Glomerular endothelial cell (primary cell): ENCODE measurements at places on chromosomes 5 and 9.

GRCh38 chr9:36382484-36382883 lies 17.6 kb downstream of the RNF38 start:
- no peak for DNase-seq

GRCh38 chr9:37623267-37623666 lies 27.5 kb upstream of the FRMPD1 start:
- no peak for DNase-seq

DNA sequence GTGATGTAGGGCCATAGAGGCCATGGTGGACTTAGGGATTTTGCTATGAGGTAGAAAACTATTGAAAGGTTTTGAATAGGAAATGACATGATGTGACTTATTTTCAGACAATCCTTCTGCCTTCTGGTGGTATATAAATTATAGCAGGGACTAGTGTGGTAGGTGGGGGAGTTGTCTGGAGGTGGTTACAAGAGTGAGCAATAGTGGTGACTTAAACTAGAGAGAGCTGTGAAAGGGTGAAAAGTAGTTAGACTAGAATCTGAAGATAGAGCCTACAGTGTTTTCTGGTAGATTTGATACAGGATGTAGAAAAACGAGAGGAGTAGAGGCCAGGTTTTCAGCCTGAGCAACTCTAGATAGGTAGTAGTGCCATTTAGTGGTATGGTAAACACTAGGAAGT lies 32.3 kb downstream of the NAA35 start:
- DNase-seq, result no peak

GRCh38 chr9:136225748-136226679 lies 19.6 kb downstream of the QSOX2 start:
- no peak for DNase-seq

DNA sequence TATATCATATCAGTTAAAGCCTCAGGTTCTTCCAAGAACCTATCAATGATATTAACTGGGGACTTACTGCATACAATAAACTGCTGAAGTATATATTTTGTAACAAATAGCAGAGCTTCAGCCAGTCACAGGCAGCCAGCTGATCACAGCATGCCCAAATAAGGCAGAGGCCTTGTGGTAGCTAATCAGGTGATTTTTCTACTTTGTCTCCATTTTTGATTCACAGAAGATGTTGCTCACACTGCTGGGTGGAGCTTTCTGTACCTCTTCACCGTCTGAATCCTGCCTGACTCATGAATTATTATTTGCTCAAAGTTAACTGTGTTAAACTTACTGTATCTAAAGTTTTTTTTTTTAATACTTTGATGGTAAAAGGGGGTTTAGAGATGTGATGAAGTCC lies 357.4 kb downstream of the PSAT1 start:
- DNase-seq, result no peak

DNA sequence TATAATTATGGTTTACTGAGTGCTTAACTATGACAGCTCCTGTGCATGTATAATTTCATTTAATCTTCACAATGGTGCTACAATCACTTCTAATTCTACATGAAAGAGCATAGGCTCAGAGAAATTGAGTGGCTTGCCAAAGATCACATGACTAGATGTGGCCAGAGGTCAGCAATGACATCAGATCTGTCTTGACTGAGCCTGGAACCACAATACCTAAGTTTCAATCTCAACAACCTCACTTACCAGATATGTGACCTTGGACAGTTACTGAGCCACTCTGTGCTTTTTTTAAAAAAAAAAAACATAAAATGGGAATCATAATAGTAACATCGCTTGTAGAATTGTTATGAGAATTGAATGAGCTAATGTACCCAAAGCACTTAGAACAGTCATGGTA lies 130.7 kb downstream of the TRIM32 start:
- DNase-seq, result no peak

- no peak for DNase-seq
These were observed 117.5 kb upstream of the OR13F1 start for GRCh38 chr9:104386425-104387069.

GRCh38 chr5:149627070-149627469 lies 45.8 kb downstream of the ARHGEF37 start:
- DNase-seq, result no peak

DNA sequence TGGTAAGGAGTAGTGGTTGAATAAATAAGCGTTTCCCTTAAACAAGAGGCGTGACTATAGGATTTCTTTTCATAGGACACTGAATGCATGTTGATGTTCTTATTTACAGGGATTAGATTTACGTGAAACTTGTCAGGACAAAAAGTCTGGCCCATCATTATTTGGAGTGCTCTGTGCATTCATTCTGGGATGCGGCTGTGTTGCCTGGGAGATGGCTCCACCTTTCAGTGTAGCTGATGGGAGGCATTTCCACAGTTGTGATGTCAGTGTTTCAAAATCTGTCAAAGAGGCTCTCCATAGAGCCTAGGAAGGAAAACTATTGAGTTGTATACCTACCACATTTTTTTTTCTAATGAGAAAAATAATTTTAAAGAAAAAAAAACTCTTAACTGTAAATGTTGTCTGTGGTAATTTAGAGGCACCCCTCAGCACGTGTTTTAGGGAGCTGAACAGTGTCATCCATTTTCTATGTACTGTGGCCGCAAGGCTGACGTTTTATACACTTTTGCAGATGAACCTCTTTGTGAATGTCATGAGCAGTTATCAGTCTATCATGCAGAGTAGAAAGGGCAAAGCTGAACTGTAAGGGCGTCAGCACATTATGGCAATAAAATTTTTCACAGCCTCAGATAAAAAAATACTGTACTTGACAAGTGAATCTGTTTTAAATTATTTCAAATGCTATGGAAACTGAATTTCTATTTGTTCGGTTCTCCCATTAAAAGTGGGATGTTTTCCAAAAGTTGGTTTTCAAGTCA lies 202.7 kb downstream of the PBX3 start:
- DNase-seq, result no peak

GRCh38 chr9:3569529-3569928 lies 43.7 kb upstream of the RFX3 start:
- DNase-seq, result no peak

DNA sequence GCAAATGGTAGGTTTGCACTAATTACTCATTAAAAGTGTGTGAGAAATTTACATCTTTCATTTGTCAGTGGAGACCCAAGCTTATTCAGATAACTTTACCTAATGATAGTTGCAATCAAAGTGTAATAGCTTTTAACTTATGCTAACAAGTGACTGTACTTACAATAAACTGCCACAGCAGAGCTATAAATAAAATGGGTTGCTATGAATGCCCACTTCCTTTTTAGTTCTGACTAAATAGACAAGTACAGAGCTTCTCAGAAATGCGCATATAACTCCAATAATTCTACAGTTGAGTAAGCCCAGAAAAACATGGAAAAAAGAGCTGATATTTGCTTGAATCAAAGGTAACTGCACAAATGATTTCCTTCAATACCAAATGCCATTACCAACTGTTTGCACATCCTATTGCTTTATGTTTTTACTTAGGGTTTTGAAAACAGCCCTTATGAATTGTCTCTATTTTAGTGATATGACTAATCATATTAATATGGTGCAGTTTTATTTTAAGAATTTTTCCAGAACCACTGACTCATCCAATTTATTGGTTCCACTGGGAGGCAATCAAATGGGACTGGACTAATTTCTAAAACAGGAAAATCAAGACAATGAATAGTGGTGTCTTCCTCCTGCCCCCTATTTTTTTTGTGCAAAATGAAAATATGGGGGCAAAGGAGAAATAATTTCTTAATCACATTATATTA lies 84.1 kb downstream of the PPP2R2B start:
- DNase-seq, result no peak

DNA sequence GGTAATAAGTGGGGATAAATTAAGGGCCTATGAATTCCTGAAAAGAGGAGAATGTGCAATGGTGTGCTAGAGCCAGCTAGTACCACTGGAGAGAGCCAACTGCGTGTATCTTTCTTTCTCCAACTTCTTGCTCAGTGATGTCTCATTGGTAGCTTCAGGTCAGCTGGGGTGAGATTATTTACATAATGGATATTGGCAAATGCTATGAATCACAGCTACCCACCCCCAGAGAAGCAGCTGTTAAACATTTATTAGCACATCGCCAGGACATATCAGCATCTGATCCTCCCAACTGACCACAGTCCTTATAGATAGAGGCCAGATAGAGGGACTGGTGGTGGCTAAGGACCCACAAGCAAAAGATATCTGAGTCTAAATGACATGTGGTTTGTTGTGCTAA lies 421.3 kb downstream of the ACTL7B start:
- DNase-seq, result no peak

DNA sequence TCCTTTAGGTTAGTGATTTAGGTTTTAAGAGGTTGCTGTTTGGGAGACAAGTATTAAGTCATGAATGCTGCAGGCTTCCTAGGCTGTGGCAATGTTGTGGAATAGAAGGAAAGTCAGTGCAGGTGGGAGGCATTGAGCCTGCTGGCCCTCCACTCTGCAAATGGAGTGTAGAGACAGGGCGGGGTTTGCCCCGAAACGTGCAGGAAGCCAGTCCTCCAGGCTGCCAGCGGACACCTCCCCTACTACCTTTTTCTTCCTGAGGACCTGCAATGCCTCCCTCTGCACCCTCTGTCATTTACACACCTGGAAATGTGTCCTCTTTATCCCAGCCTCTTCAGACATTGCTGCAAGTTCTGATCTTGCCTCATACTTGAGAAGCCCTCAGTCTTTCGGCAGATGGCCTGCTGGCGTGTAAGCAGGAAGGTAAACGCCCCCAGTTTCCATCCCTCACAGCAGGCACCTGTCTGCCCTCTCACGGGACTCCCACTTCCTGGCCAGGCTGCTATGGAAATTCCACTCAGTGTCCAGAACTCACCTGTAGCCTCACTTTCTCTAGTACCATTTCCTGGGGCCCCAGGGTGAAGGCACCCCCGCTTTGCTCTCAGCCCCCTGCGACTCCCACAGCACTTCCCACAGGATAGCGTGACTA lies 81.6 kb upstream of the BOD1 start:
- no peak for DNase-seq

- DNase-seq, result no peak
These were observed 562.8 kb upstream of the RIOK2 start for GRCh38 chr5:97745817-97746216.

- DNase-seq, result no peak
These were observed 541.2 kb upstream of the TRPC7 start for GRCh38 chr5:136906545-136906944.

- no peak for DNase-seq
These were observed 46.1 kb downstream of the PIK3R1 start for GRCh38 chr5:68261569-68262065.

DNA sequence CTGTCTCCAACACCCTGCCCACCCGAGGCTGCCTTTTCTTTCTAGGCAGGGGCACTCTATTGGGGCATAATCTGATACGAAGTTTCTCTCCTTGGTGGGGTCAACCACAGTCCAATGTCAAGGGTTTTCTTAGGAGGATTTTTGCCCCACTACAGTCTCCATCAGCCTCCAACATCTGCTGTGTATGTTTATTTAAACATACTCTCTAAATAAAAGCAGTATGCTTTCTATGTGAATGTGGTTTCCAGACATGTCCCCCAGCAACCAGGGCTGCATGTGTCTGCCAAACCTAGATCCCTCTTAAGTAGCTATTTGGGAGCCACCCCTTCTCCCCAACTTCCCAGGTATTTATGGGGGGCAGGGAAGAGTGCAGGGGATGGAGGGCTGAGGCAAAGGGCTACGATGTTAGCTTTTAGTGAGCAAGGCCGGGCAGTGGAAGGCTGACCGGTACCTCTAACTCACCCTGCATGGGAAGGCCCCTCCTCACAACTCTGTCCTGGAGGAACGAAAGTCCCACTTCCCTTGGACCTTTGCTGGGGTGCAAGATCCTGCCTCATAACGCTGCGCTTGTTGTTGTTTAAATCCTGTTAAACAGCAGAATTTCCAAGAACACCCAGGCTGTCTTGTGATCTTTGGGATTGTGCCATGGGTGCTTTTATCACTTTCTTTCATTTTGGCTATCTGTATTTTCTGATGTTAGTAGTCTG lies 75.4 kb downstream of the NREP start:
- DNase-seq, result no peak

- DNase-seq, result no peak
These were observed 2.7 kb downstream of the IL31RA start for GRCh38 chr5:55853818-55854217.

DNA sequence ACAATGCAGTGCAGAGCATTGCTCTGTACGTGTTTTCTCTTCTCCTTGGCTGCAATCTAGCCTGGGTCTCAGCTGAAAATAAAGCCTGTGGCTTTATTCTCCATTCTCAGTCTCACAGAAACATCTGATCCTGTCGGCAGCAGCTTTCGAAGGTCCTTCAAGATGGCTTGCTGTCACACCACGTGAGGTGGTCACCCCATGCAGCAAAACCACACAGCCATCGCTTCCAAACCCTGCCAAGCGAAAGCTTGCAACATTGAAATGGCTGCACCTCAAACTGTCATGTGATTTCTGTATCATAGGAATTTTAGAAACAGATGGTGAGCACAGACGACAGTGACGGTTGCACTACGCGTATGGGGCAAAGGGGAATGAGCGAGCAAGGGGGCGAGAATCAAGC lies 98.5 kb upstream of the SMARCA2 start:
- DNase-seq, result no peak

DNA sequence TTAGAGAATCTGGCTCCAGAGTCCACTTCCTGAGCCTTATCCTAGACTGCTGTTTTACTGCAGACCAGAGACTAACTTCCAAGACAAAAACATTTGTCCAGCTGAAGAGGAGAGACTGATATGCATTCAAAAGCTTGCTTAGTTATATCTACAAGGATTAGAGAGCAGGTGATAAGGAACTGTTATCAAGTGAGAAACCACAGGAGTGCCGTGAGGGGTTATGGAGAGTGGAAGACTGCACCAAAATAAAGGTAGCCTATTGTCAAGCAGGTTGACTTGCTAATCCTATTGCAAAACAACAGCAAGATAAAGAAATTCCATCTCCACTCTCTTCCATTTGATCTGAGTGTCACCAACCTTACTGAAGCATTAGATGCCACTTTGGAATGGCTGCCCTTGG lies 139.1 kb downstream of the SCAMP1 start:
- DNase-seq, result no peak

GRCh38 chr5:168699002-168699401 lies 119.8 kb upstream of the PANK3 start:
- DNase-seq, result no peak
